ENCODE measurements at places on chromosomes 6 and 20.

DNA sequence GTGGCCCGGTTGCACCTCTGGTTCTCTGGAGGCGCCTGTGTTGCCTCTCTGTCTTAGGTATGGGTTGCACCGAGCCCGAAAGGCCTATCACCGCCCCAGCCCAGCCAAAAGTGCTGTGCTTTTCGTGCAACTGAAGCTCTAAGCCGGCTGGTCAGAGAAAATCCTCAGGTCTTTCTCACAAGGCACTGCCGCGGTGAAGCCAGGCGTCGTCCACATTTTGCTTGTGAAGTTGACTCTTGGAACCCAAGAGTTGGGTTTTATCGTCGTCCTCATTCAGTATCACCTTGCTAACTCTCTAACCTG lies 726 bp upstream of the EMILIN3 start:
- ATAC-seq, result no peak

GRCh38 chr6:34955442-34955841 lies 66.4 kb downstream of the ANKS1A start:
- no peak for ATAC-seq

GRCh38 chr6:22102671-22103070 lies 194.2 kb downstream of the PRL start:
- peak; percentile 12 for ATAC-seq

- no peak for ATAC-seq
Observed at GRCh38 chr6:112335736-112336135, 11.4 kb upstream of the RFPL4B start.

GRCh38 chr6:158861686-158862381 lies 42.7 kb upstream of the EZR start:
- no peak for ATAC-seq

DNA sequence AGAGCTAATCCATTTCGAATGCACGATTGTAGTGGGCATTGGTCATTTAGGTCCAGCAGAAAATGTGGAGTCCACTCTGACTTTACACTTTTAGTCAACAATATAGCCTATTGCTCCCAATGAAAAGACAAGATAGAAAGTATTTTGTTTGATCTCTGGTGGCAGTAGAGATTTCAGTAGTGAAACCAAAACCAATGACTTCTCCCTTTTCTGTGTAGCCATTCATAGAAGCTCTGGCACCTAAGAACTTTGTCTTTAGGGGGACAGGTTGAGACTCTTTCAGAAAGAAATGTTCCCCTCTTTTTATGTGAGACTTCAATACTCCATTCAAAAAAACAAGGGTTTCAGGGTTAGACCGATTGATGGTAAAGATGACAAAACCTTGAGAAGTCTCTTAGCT lies 510.8 kb upstream of the POU3F2 start:
- no peak for ATAC-seq

- no peak for ATAC-seq
Observed at GRCh38 chr6:25659633-25660368, 7.8 kb downstream of the SCGN start.

DNA sequence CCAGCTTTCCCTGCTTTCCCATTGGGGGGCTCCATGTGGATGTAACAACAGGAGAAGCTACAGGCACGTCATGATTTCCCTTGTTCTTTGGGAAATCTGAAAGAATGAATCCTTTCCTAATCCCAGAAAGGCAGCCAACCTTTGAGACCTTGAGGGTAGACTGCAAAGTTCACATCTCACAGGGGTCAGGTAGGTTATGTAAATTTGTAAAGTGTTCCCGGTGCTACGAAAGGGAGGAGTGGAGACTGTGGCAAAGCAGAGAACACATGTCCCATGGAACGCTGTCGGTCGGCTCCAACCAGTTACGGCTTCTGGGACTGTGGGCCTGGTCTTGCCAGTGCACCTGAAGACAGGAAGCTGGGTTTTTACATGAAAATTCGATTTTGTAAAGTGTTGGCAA lies 85.1 kb downstream of the RSPH3 start:
- no peak for ATAC-seq

Data from activated T-helper 17 cell treated with anti-CD3 and anti-CD28 coated beads, Interleukin-2, amount 50 U/mL, for 72 hours (primary cell).